Esophagus muscularis mucosa (tissue), 4 donors: ENCODE measurements at places on chromosomes 4 and X. TPM values are rescaled to one million over a fixed set of nuclear protein-coding genes. Genes with fewer than 3 reads are reported as not detected.

SATL1 gene
- total RNA-seq, result not detected

MAGED2 gene
- total RNA-seq, result 132 TPM

RPL36A gene
- total RNA-seq, result 431 TPM

VSIG1 gene
- total RNA-seq, result not detected

TRAPPC2 gene
- total RNA-seq, result 20.4 TPM

RTL9 gene
- total RNA-seq, result not detected

SMPX gene
- 37.1 TPM for total RNA-seq

DRP2 gene
- 0.80 TPM for total RNA-seq
